ENCODE measurements at places on chromosomes 12 and 14. TPM values are rescaled to one million over a fixed set of nuclear protein-coding genes. Genes with fewer than 3 reads are reported as not detected.

- H3K36me3 ChIP-seq: peaks cover 11% of the 10 kb centered on the region
- no peak overlapping the region for H3K4me3 ChIP-seq
- H3K27me3 ChIP-seq: no peaks in the 10 kb centered on the region
- no peak for DNase-seq
- no peak overlapping the region for H3K27ac ChIP-seq
These were observed 66.2 kb downstream of the MARK3 start for GRCh38 chr14:103451401-103451800.

DNA sequence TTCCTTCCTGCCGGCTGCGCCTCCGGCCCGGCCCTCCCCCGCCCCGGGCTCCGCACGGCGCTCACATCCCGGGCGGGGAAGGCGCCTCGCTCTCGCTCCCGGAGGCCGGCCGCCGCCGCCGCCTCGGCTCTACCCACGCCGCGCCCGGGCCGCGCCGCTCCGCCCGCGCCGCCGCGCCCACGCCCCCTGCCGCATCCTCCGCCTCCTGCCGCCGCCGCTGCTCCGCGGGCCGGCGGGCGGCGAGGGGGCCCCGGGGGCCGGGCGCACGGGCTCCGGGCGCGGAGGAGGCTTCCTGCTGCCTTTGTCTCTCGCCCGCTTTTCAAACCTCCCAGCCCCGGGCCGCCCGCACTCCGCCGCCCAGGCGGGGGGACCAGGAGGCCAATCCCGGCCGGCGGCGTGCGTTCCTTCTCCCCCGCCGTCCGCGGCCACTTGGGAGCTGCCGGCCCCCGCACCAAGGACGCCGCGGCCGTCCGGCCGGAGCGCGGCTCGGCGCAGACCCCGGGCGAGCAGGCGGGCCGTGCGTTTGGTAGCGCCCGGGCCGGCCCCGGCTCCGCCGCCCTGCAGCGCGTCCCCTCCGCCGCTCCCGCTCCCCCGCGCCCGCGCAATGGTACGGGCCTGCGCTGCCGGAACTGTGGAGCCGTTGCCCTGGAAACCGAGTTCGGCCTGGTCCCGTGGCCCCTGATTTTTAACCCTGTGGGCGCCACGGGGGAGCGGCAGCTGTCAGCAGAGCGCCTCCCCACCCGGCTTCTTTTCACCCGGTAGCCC lies at the start of gene FBXL14:
TSS of gene FBXL14 (minus strand) at position 321 of the 765 bp plus-strand sequence. CDS start 515 bp downstream, outside the sequence.
- peak; percentile 95 for DNase-seq
- H3K4me1 ChIP-seq: peaks cover 61% of the 10 kb centered on the region
- H3K27ac ChIP-seq: peak within 1 kb of the TSS; percentile 86
- peak within 1 kb of the TSS; percentile 75 for H3K4me3 ChIP-seq

- H3K36me3 ChIP-seq: no peaks in the 10 kb centered on the region
- H3K27me3 ChIP-seq: no peaks in the 10 kb centered on the region
- H3K4me3 ChIP-seq: no peak overlapping the region
- H3K4me1 ChIP-seq: peaks cover 15% of the 10 kb centered on the region
These were observed 140.9 kb downstream of the TMEM30B start for GRCh38 chr14:61140271-61140670.

C12orf54 gene
- not detected for total RNA-seq

ACSM4 gene
- total RNA-seq: not detected

KCNH3 gene
- not detected for total RNA-seq

- H3K4me3 ChIP-seq: no peak overlapping the region
- no peak overlapping the region for H3K27ac ChIP-seq
- H3K4me1 ChIP-seq: no peaks in the 10 kb centered on the region
- no peaks in the 10 kb centered on the region for H3K36me3 ChIP-seq
- H3K27me3 ChIP-seq: no peaks in the 10 kb centered on the region
These were observed 139.4 kb downstream of the CACNA1C start for GRCh38 chr12:2192231-2192630.

DNA sequence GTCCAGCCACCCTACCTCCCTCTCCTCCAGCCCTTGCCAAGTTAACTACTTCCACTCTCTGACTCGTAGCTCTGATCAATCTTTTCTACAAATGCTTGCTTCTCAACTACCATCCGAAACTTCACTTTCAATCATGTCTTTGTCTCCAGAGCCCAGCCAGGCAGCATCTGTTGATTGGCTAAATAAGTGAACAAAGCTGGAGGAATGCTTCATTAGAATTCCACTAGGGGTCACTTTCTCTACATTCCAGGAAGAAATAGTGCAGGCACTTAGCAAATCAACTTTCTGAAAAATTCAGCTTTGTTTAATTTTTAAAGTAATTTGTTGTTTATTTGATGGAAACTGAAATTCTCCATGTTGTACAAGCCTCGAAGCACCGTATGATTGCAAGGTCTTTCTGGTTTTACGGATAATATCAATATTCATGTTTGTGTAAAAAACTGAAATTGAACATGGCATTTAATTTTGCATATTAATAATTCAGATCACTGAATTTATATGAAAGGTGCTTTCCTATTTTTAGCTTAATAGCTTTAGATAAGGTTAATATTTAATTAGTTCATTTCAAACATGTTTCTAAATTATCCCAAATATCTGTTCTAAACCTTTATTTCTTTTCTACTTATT lies 32.4 kb upstream of the HELB start:
- peak; percentile 69 for DNase-seq
- H3K27me3 ChIP-seq: peaks cover 18% of the 10 kb centered on the region
- H3K4me1 ChIP-seq: no peaks in the 10 kb centered on the region
- H3K27ac ChIP-seq: no peak overlapping the region

All from osteoblast (primary cell).